ENCODE measurements at places on chromosomes 5 and 9.

GRCh38 chr9:100409176-100409556 is 17.8 kb upstream of the MSANTD3 start:
- no peak for DNase-seq

GRCh38 chr5:89946916-89947315 is 462.6 kb downstream of the CETN3 start:
- DNase-seq: no peak

GRCh38 chr5:96501991-96502646 is 69.1 kb upstream of the PCSK1 start:
- no peak for DNase-seq

GRCh38 chr9:126030716-126031115 is 283.5 kb downstream of the PBX3 start:
- no peak for DNase-seq

GRCh38 chr9:129355631-129356030 is 177.6 kb upstream of the IER5L start:
- no peak for DNase-seq

GRCh38 chr5:61619777-61620518 is 287.9 kb downstream of the ZSWIM6 start:
- no peak for DNase-seq

DNA sequence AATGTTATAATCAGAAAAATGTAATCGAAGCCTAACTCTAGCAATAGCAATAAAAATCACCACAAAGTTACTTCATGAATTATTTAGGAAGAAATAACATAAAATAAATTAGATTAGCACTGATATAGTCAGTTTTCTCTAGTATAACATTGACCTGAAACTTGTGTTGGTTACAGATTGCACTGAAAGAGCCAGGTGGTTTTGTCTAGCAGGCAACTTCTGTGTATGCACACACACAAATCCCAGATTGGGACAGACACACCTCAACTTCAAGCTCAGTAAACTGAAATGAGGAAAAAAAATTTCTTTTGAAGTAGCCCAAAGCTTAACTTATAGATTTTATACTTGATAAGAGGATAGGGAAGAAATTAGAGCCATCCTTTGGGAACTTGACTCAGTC is 129.3 kb downstream of the EFNA5 start:
- DNase-seq: no peak

DNA sequence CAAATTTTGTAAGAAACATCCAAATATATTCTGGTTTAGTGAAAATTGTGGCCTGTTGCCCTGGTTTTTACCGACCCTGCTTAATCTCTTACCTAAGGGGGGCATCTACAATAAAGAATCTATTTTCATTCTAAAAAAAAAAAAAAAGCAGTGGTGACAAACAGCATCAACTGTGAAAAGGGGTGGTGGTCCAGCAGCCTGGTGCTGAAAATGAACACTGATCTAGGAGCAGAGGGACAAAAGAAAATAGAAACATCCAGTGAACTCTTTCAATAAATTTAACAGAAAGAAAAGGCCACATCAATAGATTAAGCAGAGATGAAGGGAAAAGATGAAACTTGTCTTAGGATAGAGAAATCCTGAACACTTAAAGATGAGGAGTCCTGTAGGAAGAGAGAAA is 348.7 kb upstream of the GRAMD2B start:
- no peak for DNase-seq

DNA sequence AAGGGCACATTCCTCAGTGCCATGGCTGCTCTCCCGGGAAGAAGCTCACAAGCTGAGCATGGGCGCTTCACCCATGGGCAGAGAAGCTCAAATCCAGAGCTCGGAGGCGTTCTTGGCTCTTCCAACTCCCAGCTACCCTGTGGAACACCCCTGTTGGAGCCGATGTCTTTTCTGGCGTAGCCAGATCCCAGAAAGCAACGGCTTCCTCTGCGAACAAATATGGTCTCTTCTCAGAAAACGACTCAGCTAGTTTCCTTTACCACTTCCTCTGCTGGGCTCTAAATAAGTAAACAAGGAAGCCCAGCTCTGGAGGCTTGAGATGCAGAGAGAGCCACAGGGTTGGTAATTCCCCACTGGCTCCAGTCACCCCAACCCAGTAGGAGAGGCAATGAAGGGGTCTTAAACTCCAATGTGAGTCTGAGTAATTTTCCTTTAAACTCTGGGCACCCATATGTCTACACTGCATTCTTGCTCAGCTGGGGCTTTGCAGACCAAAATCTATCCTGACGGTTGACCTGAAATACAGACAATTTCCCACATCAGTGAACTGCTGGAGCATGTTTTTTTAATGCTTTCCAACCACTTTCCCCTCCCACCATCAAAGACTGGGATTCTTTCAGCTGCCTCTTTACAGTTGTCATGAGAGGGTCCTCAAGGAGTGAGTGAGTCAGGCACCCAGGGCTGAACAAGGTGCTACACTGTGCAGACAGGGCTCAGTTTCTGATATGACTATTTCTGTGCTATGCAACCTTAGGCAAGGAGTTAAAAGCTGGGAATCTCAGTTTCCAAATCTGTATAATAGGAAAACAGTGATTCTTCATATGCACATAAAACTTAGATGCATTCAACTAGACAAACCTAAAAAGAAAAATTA is at the start of gene LCP2:
Gene LCP2 (minus strand): TSS at position 189 of the 874 bp plus-strand sequence. CDS start 166 bp downstream, at position 23.
- no peak for DNase-seq

Data from activated CD4-positive, CD25-positive, alpha-beta regulatory T cell (primary cell).